SJSA1 (cell line): ENCODE measurements at places on chromosomes 2 and 18. TPM values are rescaled to one million over a fixed set of nuclear protein-coding genes. Genes with fewer than 3 reads are reported as not detected.

GRCh38 chr2:55090702-55091101, 40.5 kb upstream of the RTN4 start:
- no peaks in the 10 kb centered on the region for H3K27me3 ChIP-seq
- no peak overlapping the region for H3K27ac ChIP-seq
- peaks cover 14% of the 10 kb centered on the region for H3K4me1 ChIP-seq
- no peak overlapping the region for H3K4me3 ChIP-seq

DNA sequence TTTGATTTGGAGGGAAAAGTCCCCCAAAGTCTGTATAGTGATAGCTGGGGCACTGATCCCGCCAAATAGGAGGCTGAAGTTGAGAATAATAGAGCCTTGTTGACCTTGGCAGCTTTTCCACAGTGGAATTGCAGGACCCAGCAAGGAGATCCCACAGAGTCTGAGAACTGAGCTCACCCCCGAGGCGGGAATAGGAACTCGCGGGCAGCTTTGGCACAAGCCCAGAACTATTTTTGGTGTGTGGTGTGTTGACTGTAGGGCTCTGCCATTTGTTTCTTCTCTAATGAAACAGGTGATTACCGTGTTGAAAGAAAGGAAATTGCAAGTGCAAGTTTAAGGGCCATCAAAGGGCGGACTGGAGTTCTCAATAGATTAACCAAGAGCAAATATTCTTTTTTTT, 34.0 kb downstream of the SH3RF3 start:
- H3K4me1 ChIP-seq = peaks cover 53% of the 10 kb centered on the region
- H3K27ac ChIP-seq = peak overlapping the region; percentile 82
- peak overlapping the region; percentile 26 for H3K4me3 ChIP-seq
- no peaks in the 10 kb centered on the region for H3K36me3 ChIP-seq
- DNase-seq = peak; percentile 75

- DNase-seq = no peak
- no peak overlapping the region for H3K4me3 ChIP-seq
Measured at GRCh38 chr18:80096032-80096565, 13.0 kb upstream of the ADNP2 start.

DNA sequence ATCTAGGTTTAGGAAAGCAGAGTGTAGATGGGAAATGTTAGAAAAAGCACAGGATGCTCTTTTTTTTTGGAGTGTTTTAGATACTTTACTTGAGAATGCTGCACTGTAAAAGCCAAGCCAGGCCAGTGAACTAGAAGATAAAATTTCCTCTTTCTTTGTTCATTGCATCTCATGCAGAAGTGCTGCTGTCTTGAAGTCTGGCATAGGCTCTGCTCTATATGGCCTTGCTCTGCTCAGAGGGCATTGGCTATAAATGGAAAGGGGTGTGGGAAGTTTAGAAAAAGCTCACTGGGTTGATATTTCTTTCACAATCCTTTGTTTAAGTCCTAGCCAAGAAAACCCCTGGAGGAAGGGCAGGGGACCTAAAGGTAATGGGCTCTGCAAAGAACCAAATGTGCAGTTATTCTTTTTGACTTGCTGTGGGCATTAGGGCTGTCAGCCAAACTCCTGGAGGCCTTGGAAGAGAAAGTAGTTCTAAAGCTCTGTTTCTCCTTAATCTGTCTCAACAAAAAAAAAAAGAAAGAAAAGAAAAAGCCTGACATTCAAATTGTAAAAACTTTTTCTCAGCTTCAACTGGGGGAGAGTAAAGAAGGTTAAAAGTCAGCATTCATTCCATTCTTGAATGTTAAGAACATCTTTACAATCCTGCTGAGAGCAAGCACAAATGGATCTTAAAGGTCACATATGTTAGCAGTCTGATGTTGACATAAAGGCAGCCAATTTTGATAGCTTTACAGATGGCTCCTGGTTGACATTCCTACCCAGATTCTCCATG, 338.3 kb downstream of the GULP1 start:
- H3K4me1 ChIP-seq = peaks cover 13% of the 10 kb centered on the region
- no peaks in the 10 kb centered on the region for H3K27me3 ChIP-seq
- H3K4me3 ChIP-seq = no peak overlapping the region
- H3K36me3 ChIP-seq = no peaks in the 10 kb centered on the region
- DNase-seq = no peak

- H3K27ac ChIP-seq = peak overlapping the region; percentile 54
- H3K4me1 ChIP-seq = peaks cover 26% of the 10 kb centered on the region
- peak overlapping the region; percentile 42 for H3K4me3 ChIP-seq
Measured at GRCh38 chr18:34978953-34979608, 62.1 kb upstream of the MAPRE2 start.

DNA sequence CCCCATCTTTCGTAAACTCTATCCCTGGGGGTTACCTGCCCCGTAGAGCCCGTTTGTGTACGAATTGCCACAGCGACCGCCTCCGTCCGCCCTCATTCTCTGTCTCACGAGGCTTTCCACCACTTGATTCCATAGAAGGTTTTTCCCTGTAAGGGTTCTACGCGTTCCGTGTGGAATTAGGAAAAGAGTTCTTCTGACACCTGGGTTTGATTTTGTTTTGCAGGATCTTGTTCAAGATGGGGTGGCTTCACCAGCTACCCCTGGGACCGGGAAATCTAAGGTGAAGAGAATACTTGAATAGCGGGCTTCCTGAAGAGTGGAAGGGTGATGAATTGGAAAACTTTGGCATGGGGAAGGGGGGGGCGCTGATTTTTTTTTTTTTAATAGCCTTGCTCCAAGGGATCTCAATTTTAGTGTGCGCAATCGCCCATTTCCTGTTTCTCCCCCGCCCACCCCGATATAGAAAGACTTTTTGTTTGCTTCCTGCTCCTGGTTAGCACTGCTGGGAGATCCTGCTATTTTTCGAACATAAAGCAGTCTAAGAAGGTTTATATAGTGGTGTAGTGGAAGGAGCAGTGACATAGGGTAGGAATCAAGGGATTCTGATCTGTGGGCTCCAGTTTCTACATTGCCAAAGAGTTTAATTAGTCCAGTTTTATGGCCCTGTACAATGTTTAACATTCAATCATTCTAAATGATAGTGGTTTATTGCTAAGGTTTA, 564 bp downstream of the GCC2 start:
- H3K27ac ChIP-seq = peak overlapping the region; percentile 91
- H3K36me3 ChIP-seq = peaks cover 47% of the 10 kb centered on the region
- H3K4me3 ChIP-seq = peak overlapping the region; percentile 76
- DNase-seq = no peak

GRCh38 chr2:228675091-228675490, 493.6 kb upstream of the SPHKAP start:
- H3K4me1 ChIP-seq = no peaks in the 10 kb centered on the region
- H3K4me3 ChIP-seq = no peak overlapping the region
- no peaks in the 10 kb centered on the region for H3K27me3 ChIP-seq
- H3K36me3 ChIP-seq = no peaks in the 10 kb centered on the region; the same call in 1 of the 2 replicates
- H3K27ac ChIP-seq = no peak overlapping the region

DNA sequence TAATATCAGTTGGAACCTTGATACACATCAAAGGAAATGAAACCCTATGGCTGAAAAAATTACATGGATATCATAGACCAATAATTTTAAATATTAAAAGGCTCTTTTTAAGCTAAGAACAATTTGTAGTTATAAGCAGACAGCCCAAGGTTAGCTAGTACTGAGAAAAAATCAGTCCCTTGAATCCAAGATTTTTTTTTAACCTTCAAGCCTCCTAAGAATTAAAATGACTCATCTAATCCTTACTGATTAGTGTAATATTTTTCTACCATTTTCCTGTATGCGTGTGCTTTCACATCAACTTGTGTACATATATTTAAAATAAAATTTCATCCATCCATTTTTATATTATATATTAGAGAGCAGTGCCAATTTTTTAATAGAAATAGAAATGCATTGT, 1004.9 kb upstream of the ZEB2 start:
- no peak overlapping the region for H3K27ac ChIP-seq
- H3K4me1 ChIP-seq = no peaks in the 10 kb centered on the region
- H3K27me3 ChIP-seq = no peaks in the 10 kb centered on the region

DNA sequence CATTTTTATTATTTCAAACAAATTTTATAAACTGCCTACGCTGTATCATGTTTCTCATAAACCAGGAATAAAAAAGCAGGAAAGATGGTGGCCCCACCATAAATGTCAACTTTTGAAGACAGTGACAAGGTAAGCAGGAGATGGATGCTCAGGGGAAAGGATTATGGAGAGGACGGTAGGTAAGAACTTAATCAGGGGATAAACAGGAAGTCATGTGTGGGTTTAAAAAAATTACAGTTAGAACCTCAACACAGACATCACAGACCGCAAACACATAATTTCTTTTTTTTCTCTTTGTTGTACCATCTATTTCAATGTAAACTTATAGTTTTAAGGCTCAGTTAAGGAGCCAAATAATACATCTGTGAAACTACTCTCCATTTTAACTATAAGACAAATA, 575.2 kb upstream of the SLC8A1 start:
- H3K27ac ChIP-seq = no peak overlapping the region
- H3K36me3 ChIP-seq = no peaks in the 10 kb centered on the region
- no peaks in the 10 kb centered on the region for H3K4me1 ChIP-seq
- H3K27me3 ChIP-seq = no peaks in the 10 kb centered on the region; the same call in 1 of the 2 replicates

DNA sequence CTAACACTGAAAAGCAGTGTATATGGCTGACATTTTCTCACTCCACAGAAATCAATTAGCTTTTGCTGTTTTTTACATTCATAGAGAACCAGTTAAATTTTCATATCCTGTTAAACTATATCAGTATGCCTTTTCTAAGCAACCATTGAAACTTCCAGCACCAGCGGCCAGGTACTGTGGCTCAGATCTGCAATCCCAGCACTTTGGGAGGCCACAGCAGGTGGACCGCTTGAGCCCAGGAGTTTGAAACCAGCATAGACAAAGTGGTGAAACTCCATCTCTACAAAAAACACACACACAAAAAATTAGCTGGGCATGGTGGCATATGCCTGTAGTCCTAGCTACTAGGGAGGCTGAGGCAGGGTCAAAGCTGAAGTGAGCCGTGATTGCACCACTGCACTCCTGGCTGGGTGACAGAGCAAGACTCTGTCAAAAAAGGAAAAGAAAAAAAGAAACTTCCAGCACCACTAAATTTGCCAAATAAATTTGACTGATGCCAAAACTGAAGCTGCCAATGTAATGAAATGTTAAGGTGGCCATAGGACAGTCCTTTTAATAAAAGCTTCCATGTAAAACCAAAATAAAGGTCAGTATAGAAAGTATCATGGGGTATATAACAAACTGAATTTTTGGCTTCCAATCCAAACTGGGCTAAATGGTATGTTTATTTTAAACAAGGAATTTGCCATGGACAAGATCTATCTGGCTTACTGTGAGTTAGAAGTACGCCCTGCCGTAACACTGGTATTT, 3.5 kb downstream of the SFT2D3 start:
- DNase-seq = no peak
- no peaks in the 10 kb centered on the region for H3K27me3 ChIP-seq
- H3K36me3 ChIP-seq = peaks cover 73% of the 10 kb centered on the region
- H3K4me1 ChIP-seq = peaks cover 47% of the 10 kb centered on the region
- H3K27ac ChIP-seq = no peak overlapping the region

DNA sequence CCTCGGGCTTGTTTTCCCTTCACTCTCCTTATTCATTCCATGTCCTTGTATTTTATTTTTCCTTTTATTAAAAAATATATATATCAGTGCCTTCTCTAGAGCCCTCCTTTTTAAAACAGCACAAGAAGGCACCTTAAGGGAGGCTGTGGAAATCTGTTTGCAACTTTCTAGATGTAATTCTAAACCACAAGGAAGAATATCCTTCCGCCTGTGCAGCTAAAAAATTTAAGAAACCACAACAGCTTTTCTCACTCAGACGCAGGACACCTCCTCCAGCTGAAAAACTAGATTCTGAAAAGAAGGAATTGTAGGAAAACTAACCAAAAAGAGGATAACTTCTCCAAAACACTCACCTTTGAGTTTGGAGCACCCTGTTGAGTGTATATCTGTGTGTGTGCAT, 142.2 kb downstream of the BCL11A start:
- peaks cover 12% of the 10 kb centered on the region for H3K4me1 ChIP-seq
- no peak for DNase-seq
- H3K36me3 ChIP-seq = no peaks in the 10 kb centered on the region
- H3K27me3 ChIP-seq = no peaks in the 10 kb centered on the region
- no peak overlapping the region for H3K27ac ChIP-seq

DNA sequence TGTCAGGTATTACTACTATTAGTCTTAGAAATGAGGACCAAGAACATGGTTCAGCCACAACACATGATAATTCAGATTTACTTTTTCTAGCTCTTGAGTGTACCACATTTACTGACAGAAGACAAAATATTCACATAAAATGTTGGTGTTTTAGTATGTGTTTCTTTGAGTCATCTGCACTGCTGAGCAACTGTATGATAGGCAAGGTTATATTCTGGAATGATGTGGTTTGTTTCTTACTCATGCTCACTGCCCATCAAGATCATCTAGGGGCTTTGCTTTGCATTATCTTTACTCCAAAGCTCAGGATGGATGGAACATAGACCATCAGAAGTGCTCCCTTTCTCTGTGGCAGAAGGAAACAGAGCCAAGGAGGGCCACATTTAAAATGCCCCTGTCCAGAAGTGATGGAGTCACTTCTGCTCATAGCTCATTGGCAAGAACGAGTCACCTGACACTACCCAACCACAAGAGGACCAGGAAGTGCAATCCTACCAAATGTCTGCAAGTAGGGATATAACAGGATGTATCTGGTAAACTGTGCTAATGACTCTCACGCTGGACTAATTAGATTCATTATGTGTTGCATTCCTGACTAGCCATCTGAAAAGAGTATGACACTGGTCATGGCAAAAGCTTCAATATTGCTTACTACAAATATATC, 81.5 kb downstream of the DIS3L2 start:
- no peaks in the 10 kb centered on the region for H3K4me1 ChIP-seq
- peaks cover 3% of the 10 kb centered on the region; the same call in 1 of the 2 replicates for H3K36me3 ChIP-seq
- no peak overlapping the region for H3K4me3 ChIP-seq

GRCh38 chr2:241774419-241775222, 2.0 kb upstream of the GAL3ST2 start:
- H3K36me3 ChIP-seq = no peaks in the 10 kb centered on the region
- H3K27me3 ChIP-seq = peaks cover 10% of the 10 kb centered on the region
- DNase-seq = no peak
- H3K4me1 ChIP-seq = 0 out of 2 replicates have a peak, but pooled peaks cover 5% of the 10 kb centered on the region

DNA sequence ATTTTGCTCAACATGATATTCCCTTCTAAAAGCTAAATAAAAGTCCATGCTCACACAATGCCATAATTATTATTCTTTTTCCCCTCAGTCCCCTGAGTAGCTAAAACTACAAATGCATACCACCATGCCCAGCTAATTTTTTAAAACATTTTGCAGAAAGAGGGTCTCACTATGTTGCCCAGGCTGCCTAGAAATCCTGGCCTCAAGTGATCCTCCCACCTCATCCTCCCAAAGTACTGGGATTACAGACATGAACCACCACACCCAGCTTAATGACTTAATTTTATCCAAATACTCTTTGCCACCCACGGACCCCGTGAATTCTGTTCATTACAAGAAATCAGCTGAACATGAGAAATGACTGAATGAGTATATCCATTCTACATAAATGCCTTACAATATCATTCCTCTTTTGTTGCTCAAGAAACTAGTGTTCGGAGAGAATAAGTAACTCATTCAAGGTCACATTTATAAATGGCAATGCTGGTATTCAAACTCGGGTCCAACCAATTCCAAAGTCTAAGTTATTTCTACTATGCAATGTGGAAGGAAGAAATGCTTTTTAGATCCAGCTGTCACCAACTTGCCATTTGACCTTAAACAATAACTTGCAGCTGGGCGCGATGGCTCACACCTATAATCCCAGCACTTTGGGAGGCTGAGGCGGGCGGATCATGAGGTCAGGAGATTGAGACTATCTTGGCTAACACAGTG, 59.8 kb downstream of the NOL10 start:
- H3K4me1 ChIP-seq = no peaks in the 10 kb centered on the region
- H3K27ac ChIP-seq = no peak overlapping the region
- DNase-seq = no peak
- H3K36me3 ChIP-seq = peaks cover 22% of the 10 kb centered on the region

ARHGAP25 gene
- not detected in 2 replicates for total RNA-seq

NCKAP1 gene
- 96.6 and 195 TPM in 2 replicates for total RNA-seq

TBR1 gene
- 0.03 TPM in 1 of 2 replicates, not detected in the other for total RNA-seq

ABCB11 gene
- not detected in 2 replicates for total RNA-seq

PXDN gene
- total RNA-seq = 199 and 310 TPM in 2 replicates
